NB4 (cell line): ENCODE measurements at places on chromosomes 7 and 10.

GRCh38 chr7:74030861-74031260 is 2.9 kb downstream of the ELN start:
- DNase-seq = no peak

DNA sequence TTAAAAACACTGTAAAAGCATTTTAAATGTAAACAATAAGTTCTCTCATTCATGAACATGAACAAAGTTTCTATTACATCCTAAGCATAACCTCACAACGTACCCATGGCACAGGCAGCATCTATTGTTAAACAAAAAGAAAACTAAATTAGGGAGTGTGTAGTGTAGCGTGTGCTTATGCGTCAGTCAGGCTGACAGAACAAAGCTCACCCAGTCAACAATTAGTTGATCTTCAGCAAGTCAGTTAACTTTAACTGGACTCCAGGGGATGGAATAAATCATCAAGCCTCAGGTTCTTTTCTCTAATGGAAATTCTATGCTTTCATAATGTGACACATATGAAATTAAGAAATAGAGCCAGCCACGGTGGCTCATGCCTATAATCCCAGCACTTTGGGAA is 91.6 kb upstream of the ODAD2 start:
- no peak for DNase-seq

- DNase-seq = no peak
These were observed 133.3 kb downstream of the EXOC4 start for GRCh38 chr7:133386205-133386604.

DNA sequence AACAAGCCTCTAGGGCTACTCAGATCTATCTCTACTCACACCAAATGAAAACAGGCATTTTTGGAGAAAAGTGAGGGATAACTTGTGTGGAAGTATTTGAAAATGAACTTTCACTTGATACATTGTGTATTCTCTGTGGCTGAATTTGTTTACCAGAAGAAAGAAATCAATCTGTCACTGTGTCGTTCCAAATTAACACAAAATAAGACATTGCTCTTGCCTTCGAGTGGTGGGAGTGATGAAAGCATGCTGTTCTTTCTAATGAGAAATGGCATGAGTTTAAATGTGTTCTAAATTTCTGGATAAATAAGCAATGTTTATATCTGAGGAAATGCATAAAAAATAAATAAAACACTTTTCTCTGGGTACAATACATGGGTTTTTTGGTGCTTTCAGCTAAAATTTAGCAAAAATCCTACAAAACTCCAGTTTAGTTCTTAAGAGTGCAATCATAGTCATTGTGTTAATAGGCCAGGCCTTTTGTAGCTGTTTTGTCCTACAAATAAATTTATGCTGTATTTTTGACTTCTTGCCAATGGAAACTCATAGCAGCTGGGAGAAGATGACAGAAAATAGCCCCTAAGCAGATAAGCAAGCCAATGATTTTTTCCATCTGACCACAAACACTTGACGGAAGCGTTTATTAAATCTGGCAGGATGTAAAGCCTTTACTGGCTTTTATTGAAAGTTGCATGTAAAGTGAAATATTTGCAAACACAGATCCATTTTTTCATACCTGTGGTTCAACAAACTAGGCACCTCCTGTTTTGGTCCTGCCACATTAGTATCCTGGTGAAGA is 1064.1 kb upstream of the GHITM start:
- DNase-seq = no peak

GRCh38 chr7:139340808-139341057 is 404 bp upstream of the FMC1 start:
- DNase-seq = no peak

DNA sequence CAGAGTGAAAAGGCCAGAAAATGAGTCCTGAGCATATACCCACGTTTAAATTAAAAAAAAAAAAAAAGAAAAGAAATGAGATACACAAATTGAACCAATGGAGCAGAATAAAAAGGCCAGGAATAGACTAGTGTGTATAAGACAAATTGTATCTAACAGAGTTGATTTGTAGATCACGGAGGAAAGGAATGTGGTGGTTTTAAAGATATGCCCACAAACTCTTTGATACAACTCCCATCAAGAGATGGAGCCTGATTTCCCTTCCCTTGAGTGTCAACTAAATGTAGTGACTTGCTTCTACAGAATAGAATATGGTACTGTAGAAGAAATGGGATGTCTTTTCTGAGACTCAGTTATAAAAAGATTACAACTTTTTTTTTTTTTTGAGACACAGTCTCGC is 10.4 kb downstream of the SYPL1 start:
- no peak for DNase-seq

GRCh38 chr7:159083001-159083697 is 61.5 kb downstream of the VIPR2 start:
- no peak for DNase-seq

DNA sequence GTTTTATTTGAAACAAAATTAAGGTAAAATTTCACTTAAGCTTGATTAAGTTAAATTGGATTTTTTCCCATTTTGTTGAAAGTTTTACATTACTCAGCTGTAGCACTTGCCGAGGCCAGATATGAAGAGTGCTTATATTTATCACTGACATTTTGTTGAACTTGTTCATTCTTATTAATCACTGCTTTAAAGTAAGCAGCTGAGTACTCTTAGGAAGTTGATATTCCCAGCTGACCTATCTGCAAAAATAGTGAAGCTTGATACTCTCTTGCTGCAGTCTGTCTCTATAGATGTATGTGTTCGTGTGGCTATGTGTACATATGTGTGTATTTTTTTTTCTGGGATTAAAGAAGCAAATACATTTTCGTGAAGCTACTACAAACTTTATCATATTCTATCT is 150.0 kb downstream of the SKAP2 start:
- DNase-seq = no peak

GRCh38 chr7:43465581-43466554 is 117.0 kb upstream of the STK17A start:
- no peak for DNase-seq

DNA sequence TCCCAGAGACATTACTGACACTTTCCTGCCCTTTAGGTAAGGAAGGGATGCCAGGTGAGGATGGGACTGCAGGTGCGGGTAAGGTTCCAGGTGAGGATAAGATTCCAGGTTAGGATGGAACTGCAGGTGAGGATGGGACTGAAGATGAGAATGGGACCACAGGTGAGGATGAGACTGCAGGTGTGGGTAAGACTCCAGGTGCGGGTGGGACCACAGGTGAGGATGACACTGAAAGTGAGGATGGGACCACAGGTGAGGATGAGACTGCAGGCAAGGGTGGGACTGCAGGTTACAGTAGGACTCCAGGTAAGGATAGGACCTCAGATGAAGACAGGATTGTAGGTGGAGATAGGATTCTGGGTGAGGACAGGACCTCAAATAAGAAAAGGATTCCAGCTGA is 322.3 kb downstream of the WDR37 start:
- no peak for DNase-seq

- no peak for DNase-seq
These were observed 157.0 kb downstream of the BMPER start for GRCh38 chr7:34062341-34062740.

DNA sequence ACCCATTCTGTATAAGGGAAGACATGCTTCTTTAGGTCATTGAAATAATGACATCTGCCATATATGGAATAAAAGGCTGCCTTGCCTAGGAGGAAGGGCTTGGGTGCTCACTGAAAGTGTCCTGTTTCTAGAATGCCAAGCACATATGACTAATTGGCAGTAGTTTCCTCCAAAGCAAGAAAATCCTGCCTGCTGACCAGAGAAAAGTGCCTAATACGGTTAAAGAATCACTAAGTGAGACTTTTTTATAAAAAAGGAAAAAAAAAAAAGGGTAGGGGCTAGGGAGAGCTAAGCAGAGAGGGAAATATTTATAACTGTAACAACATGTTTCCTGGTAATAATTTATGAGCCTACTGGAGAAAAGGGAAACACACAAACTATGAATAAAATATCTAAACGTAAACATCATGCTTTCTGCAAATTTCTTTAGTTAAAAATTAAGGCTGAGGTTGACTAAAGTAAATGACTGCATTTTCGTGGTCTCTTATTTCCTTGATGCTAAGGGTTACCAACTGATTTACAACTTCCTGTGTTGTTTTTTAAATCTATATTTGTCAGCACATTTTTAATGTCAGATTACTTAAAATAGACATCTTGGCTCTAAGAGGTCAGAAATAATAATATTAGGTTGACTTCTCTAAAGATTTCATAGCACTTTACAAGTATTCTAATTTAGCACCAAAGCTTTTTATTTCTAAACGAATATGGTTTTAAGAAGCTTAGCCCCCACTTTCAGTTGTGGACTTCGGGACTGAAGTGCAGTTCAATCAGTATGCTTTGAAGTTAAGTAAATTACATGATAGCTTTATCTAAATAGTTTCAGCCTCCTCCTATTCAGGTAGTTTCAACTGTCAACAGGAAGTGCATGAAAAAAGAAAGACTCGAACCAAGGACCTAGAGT is 89.6 kb downstream of the CABCOCO1 start:
- peak; percentile 5 for DNase-seq

- DNase-seq = no peak
These were observed 4.4 kb downstream of the BAG3 start for GRCh38 chr10:119655566-119656001.

- no peak for DNase-seq
These were observed 434.9 kb upstream of the KLF6 start for GRCh38 chr10:4219901-4220300.

- DNase-seq = no peak
These were observed 202.8 kb upstream of the SMIM30 start for GRCh38 chr7:113321201-113321600.

DNA sequence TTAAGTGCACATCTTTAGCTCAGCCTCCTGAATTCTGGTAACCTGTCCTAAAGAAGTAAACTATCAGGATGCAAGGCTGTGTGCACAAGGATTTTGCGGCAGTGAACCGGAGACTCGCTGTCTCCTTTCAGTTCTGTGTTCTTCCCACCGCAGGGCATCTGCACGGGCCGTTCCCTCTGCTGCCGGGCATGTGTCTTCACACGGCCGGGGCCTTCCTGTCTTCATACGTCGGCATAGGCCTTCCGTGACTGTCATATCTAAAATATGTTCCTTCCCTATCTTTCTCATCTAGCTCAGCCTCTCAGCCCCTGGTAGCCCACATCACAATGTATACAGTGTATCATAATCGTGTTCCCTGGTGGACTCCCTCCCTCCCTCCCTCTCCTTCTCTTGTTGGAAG is 16.4 kb downstream of the PALD1 start:
- DNase-seq = no peak

GRCh38 chr10:89019569-89020327 is 29.1 kb downstream of the FAS start:
- no peak for DNase-seq

- DNase-seq = no peak
These were observed 44.4 kb downstream of the CCDC3 start for GRCh38 chr10:12957081-12957480.
